ENCODE measurements at places on chromosomes 5 and 9.

DNA sequence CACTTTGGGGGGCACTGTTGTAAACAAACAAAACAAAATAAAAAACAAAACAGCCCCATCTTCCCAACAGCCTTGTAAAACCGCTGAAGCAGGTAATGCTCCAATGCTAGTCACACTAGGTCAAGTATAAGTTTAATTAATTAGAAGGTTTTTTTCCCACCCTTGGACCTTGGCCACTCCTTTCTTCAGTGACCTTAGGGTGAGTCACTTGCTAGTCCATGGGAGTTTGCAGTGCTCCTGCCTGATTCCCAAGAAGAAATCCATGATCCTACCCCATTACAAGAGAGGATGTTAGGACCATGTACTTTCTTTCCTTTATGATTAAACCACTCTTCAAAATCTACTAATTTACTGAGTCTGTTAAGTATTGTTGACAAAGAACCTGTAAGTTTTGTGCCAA is 192.2 kb upstream of the CDKN2B start:
- DNase-seq, result no peak

DNA sequence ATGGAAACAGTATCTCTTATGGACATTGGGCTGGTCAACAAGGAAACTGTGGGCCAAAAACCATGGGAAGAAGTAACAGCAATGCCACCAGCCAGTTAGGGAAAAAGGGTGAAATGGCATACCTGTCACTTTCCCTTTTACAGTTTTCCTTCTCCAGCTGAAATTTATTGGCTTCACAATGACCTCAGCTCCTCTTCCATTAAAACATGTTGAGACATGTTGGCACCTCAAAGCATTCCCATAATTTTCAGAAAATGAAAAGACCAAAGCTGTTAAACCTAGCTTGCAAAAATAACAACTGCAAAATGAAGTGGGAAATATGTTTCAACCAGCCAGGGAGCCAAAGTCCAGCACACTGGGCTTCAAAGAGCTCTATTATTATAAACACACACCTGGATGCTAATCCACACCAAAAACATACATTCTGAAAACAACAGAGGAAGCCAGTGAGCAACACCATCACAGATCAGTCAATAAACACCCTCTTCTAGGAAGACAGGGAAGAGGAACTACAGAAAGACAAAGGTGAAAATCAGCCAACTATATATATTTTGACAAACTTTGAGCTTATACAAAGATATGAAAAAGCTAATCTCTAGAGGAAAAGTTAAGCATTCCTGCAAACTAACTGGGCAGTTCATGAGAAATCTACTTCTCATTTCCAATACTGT is 78.4 kb upstream of the PTGER4 start:
- DNase-seq, result no peak

DNA sequence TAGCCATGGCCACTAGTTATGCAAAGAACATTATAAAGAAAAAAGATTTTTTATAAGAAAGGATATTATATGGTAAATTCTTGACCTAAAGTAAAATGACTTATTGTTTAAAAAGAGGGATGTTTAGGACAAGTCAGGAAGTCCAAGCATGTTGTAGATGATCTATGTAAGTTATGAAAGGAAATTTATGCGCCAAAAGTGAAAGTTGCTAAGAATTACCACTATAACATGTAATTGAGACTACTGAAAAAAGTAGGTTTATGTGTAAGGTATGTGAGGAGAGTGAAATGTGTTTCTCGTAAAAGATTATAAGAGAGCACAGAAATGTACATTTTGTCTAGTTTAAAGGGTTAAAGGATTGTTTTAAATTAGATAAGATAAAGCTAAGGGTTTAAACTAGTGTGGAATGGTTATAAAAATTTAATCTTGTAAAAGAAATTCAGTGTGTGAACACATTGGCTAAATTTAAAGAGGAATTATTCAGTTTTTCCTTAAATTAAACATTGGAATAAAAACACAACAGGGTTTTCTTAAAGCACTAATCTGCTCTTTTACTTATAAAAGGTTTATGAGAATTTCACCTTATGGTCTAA is 1100.4 kb upstream of the EDIL3 start:
- DNase-seq, result no peak

DNA sequence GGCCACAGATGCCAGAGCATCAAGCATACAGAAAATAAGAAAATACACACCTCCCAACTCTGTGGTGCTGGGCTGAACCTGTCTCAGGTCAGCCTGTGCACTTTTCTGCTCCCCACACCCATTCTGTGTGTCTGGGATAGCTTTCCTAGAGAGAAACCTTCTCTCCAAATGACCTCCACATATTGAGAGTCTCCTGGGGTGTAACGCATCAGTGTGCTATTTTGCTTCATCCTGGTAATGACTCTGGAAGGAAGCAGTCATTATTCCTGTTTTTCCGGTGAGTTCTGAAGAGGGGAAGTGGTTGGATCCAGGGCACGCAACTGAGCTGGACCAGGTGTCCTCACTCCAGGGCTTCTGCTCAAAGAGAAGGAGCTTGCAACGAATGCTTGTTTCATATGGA is 73.2 kb upstream of the SH3PXD2B start:
- no peak for DNase-seq

- DNase-seq, result peak; percentile 55
Measured at GRCh38 chr5:177491429-177491945, 5.9 kb downstream of the PDLIM7 start.
